Neural crest cell (in vitro differentiated cells): ENCODE measurements at places on chromosomes 1 and 21. TPM values are rescaled to one million over a fixed set of nuclear protein-coding genes. Genes with fewer than 3 reads are reported as not detected.

DNA sequence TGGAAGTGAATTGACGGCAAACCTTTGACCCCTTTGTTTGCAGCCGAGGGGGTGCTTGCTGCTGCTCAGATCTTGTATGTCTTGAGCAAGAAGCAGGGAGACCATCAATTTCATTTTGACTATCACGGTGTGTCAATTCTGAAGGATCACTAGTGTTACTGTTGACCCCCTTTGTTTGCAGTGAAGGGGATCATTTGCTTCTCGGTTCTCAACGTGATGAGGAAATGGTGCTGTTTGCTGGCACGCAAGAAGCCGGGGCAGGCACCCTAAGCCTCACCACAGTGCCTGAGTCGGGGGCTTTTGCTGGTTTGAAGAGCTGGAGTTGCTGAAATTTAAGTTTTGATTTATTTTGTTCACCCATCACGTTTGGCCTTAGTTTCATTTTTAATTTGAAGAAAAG is 7.5 kb downstream of the RBM15 start:
- no peak for DNase-seq

DNA sequence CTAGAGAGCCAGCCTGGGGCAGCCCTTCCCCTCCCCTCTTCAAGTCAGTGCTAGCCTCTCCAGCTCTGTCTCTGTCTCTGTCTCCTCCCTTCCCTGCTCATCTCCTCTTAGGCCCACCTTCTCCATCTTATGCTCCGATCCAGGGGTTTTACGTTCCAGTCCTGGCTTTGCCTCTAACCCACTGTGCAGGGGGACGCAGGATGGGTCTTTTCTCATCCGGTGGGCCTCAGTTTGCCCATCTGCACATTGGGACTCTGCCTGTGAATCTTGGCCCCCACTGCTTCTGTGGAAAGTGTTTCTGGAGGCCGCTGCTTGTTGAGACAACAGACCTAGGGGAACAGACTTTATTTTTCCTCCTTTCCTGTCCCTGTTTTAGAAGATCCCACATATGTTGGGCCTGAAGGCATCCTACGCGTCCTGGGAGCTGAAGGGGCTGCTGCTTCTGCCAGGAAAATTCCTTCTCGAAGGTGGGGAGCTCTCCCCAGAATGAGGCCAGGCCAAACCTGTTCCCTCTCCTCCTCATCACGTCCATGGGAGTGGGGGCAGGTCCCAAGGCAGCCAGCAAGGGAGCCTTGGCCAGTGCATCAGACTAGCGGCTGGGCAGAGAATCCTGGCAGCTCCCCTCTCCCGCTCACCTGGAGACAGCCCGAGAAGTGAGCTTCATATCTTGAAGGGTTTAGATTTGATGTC is 99.5 kb upstream of the CSF3R start:
- no peak for DNase-seq

- no peak for DNase-seq
Observed at GRCh38 chr21:41269535-41269934, 47.1 kb upstream of the FAM3B start.

GRCh38 chr21:45251635-45252447 is 35.9 kb downstream of the POFUT2 start:
- DNase-seq = no peak

Gene ASTN1
- 21.8 TPM in 2 replicates for total RNA-seq

Gene TRIM45
- 13.3 and 16.6 TPM in 2 replicates for total RNA-seq

- no peak for DNase-seq
Observed at GRCh38 chr1:59682396-59683080, 132.2 kb upstream of the HOOK1 start.

DNA sequence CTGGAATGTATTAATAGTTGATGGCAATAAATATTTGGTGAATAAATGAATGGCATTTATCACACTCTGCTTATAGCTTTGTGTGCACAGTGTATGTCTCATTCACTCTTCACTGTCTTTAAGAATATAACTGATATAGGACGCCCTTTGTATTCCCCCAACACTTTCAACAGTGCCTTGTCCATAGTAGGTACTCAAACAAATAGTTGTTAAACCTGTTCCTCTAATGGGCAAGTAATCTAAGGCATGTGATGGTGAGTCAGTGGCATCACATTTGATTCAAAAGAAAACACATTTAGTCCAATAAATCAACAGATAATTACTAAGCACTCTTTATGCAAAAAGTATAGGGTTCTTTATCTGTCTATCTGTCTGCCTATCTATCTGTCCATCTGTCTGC is 11.2 kb upstream of the RXRG start:
- DNase-seq = no peak

Gene OVAAL
- total RNA-seq = not detected in 2 replicates

GRCh38 chr1:30302858-30303257 is 420.5 kb downstream of the MATN1 start:
- no peak for DNase-seq

DNA sequence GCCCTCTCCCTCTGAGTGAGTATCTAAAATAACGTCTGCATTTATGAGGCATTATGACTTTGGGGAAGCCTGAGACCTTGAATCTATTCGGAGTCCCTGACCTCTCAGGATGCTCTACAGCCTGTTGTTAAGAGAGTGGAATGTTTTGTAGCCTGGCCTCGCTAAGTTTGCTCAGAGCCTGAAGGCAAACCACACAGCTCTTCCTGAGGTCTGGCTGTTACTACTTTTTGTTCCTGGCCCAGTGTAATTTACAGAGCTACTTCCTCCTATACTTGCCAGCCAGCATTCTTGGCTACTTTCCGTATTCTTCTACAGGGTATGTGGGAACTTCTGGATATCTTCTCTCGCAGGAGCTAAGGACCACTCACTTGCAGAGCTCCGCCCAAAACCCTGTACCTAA is 3.6 kb upstream of the ZMYM4 start:
- DNase-seq = no peak
